ENCODE measurements at places on chromosomes 3 and 15. TPM values are rescaled to one million over a fixed set of nuclear protein-coding genes. Genes with fewer than 3 reads are reported as not detected.

- no peak for DNase-seq
Observed at GRCh38 chr3:127779747-127780146, 42.6 kb downstream of the MGLL start.

AHSG gene
- total RNA-seq, result 0.26 TPM

- DNase-seq, result no peak
Observed at GRCh38 chr15:91872356-91873137, 19.0 kb downstream of the SLCO3A1 start.

CDC25A gene
- 3.7 TPM for total RNA-seq

DNA sequence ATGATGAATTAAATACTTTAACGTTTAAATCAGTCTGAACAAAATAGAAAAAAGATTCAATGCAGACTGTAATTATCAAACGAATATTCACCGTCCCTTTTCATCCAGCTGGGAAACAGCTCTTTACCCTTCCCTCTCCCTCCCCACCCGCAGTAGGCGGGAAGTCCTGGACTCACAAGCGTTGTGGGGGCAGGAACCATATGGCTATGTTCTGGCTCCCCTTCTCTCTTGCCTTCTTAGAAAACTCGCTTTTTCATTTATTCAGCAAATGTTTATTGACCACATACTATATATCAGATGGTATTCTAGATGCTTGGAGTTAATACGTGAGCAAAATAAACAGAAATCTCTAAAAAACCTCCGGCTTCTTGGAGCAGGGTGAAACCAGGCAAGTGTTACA lies 715 bp upstream of the SCAPER start:
- no peak for DNase-seq

DNA sequence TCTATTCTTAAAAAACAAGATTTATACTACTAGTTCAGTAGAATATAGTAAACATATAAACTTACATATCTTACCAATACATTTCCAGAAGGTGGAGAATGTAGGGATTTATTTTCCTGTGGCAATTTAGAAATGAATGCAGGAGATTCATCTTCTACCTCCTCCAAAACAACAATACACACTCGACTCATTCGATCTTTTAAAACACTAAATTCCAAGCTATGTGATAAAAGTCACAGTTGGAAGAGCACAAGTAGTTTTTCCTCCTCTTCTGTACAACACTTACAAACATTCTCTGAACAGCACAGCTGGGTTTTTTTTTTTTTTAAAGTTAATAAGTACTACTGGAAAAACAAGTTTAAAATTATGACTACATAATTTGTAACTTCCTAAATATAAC lies 1.4 kb downstream of the ANKRD28 start:
- no peak for DNase-seq

EAF2 gene
- 16.4 TPM for total RNA-seq

DNA sequence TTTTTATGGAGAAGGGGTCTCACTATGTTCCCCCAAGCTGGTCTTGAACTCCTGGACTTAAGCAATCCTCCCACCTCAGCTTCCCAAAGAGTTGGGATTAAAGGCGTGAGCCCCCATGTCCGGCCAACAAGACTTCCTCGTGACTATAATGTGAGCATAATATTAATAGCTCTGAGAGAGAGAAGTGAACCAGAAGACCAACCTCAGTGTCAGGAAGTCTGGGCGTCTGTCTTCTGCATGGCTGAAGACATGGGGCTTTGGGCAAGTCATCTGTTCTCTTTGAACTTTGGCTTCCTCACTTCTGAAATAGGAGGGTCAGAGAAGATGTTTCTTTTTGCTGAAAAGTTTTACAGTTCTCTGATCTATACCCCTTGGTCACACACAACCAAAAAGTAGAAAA lies 92.1 kb downstream of the SLC49A4 start:
- no peak for DNase-seq

- DNase-seq, result no peak
Observed at GRCh38 chr3:196754091-196754981, 14.7 kb downstream of the PAK2 start.

- DNase-seq, result no peak
Observed at GRCh38 chr3:12750658-12751071, 8.4 kb downstream of the TMEM40 start.

- no peak for DNase-seq
Observed at GRCh38 chr3:172126741-172127140, 87.4 kb downstream of the FNDC3B start.

GRCh38 chr15:101470548-101471239 lies 18.8 kb downstream of the PCSK6 start:
- DNase-seq, result no peak

- no peak for DNase-seq
Observed at GRCh38 chr3:137588871-137589270, 175.2 kb upstream of the SOX14 start.

DNA sequence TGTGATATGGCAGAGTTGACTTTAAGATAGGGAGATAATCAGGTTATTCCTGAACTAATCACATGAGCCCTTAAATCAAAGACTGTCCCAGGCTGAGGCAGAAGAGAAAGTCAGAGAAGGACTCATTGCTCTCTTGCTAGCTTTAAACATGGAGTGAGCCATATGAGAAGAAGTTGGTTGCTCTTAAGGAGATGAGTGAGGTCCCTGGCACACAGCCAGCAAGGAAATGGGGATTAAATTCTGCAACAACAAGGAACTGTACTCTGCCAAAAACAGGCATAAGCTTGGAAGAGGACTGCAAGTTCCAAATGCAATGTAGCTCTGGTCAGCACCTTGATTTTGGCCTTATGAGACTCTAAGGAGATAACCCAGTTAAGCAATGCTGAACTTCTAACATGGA lies 457.0 kb downstream of the PLOD2 start:
- DNase-seq, result no peak
